ENCODE measurements at places on chromosomes 1 and 21.

GRCh38 chr1:158563853-158564252 lies 6.5 kb downstream of the OR6P1 start:
- H3K27ac ChIP-seq = no peak overlapping the region
- H3K4me3 ChIP-seq = no peak overlapping the region
- H3K27me3 ChIP-seq = no peaks in the 10 kb centered on the region
- H3K36me3 ChIP-seq = no peaks in the 10 kb centered on the region
- H3K4me1 ChIP-seq = no peaks in the 10 kb centered on the region

GRCh38 chr1:195946500-195946899 lies 661.7 kb downstream of the KCNT2 start:
- no peaks in the 10 kb centered on the region for H3K36me3 ChIP-seq
- no peaks in the 10 kb centered on the region for H3K27me3 ChIP-seq
- H3K4me1 ChIP-seq = no peaks in the 10 kb centered on the region
- H3K4me3 ChIP-seq = no peak overlapping the region
- no peak overlapping the region for H3K27ac ChIP-seq
- DNase-seq = no peak

DNA sequence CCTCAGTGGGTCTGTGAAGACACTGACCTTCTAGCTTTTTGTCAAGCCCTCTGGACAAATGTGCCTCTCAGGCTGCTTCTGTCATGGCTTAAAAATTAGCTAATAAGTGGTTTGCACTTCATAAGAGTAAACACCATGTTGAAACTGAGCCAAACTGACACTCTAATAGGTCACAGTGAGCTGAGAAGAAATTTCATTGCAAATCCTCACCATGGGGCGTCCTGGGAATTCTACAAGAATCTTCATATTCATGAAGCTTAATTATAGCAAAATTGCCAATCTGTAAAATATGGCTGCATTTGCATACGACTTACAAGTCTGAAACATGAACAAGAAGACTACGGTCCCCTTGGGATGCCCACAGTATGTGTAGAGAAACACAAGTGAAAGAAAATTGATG lies 188.6 kb downstream of the DSCAM start:
- H3K4me1 ChIP-seq = no peaks in the 10 kb centered on the region
- H3K27me3 ChIP-seq = no peaks in the 10 kb centered on the region
- no peak overlapping the region for H3K27ac ChIP-seq

- H3K27me3 ChIP-seq = no peaks in the 10 kb centered on the region
- no peaks in the 10 kb centered on the region for H3K36me3 ChIP-seq
- no peaks in the 10 kb centered on the region for H3K4me1 ChIP-seq
- no peak overlapping the region for H3K4me3 ChIP-seq
- H3K27ac ChIP-seq = no peak overlapping the region
These were observed 121.8 kb upstream of the ERG start for GRCh38 chr21:38619992-38620479.

GRCh38 chr21:33008333-33009051 lies 17.2 kb upstream of the OLIG2 start:
- no peak for DNase-seq
- no peak overlapping the region for H3K4me3 ChIP-seq
- no peak overlapping the region for H3K27ac ChIP-seq
- H3K4me1 ChIP-seq = no peaks in the 10 kb centered on the region
- no peaks in the 10 kb centered on the region for H3K36me3 ChIP-seq

DNA sequence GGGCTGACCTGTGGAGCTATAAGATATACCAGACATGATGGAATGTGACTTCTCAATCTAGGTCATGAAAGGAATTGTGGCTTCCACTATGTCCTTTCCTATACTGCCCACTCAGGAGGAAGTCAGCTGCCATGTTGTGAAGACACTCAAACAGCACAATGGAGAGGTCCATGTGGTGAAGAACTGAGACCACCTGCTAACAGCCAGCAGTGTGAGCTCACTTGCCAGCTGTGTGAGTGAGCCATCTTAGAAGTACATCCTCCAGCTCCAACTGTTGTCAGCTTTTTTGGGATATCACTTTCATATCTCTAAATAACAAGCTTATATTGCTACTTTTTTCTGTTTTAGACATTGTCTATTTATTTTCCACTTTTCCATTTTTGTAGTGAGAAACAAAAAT lies 29.7 kb downstream of the OLFML3 start:
- H3K27ac ChIP-seq = no peak overlapping the region
- no peak overlapping the region for H3K4me3 ChIP-seq
- DNase-seq = no peak

- DNase-seq = no peak
- no peak overlapping the region for H3K4me3 ChIP-seq
- no peak overlapping the region for H3K27ac ChIP-seq
- no peaks in the 10 kb centered on the region for H3K36me3 ChIP-seq
These were observed 6.3 kb upstream of the LYST start for GRCh38 chr1:235873045-235873444.
